AG09309 (cell line): ENCODE measurements at places on chromosomes 12 and 14.

GRCh38 chr14:20976291-20976690 is 13.5 kb upstream of the METTL17 start:
- no peak for DNase-seq

- no peak for DNase-seq
Measured at GRCh38 chr14:60095781-60096450, 4.2 kb downstream of the PCNX4 start.

- no peak for DNase-seq
Measured at GRCh38 chr12:120930032-120930431, 25.9 kb upstream of the SPPL3 start.

DNA sequence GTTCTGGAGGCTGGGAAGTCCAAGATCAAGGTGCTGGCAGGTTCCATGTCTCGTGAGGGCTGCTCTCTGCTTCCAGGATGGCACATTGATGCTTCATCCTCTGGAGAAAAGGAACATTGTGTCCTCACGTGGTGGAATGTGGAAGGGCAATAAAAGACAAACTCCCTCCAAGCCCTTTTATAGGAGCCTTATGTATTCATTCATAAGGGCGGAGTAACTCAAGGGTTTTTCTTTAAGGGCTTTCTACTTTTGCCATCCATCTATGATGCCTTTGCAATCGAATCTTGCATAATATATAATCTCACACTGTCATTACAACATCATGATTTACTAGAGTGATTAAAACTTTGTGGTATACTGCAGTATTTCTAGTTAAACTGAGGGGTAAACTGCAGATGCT is 132.7 kb upstream of the DDHD1 start:
- DNase-seq, result no peak

- DNase-seq, result no peak
Measured at GRCh38 chr14:58643366-58643765, 5.6 kb downstream of the DACT1 start.

DNA sequence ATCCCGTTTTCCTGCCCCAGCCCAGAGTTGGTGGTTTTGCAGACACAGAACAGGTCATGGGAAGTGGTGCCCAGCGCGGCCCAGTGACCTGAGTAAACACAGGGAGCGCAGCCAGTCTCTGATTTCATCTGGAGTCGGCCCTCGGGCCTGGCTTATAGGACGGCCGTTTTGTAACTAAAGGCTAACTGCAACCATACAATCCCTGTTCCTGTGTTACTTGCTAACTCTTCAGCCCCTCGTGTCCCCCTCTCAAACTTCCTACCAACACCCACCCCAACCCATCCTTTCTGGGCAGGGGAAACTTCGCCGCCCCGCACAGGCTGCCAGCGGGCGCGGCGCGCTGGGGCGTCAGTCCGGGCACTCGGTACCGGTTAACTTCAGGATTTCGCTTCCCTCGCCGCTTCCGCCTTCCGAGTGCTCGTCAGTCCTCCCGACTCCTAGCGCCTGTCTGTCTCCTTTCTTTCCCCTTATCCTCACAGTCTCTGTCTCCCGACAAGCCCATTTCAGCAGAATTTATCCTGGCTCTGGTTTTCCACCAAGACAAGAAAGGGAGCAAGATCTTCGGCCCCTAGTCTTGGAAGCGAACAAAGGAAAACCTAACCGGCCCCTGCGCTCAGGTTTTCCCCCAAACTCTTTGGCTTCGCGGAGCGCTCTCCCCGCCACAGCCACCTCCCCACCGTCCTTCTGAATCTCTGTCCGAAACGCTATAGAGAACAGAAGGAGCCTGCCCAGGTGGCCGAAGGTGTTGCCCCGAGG is 2.0 kb downstream of the SIX1 start:
- DNase-seq, result no peak

- DNase-seq, result no peak
Measured at GRCh38 chr14:53306911-53307310, 153.8 kb upstream of the DDHD1 start.

- DNase-seq, result no peak
Measured at GRCh38 chr12:113284751-113285150, 50.2 kb downstream of the SLC8B1 start.

DNA sequence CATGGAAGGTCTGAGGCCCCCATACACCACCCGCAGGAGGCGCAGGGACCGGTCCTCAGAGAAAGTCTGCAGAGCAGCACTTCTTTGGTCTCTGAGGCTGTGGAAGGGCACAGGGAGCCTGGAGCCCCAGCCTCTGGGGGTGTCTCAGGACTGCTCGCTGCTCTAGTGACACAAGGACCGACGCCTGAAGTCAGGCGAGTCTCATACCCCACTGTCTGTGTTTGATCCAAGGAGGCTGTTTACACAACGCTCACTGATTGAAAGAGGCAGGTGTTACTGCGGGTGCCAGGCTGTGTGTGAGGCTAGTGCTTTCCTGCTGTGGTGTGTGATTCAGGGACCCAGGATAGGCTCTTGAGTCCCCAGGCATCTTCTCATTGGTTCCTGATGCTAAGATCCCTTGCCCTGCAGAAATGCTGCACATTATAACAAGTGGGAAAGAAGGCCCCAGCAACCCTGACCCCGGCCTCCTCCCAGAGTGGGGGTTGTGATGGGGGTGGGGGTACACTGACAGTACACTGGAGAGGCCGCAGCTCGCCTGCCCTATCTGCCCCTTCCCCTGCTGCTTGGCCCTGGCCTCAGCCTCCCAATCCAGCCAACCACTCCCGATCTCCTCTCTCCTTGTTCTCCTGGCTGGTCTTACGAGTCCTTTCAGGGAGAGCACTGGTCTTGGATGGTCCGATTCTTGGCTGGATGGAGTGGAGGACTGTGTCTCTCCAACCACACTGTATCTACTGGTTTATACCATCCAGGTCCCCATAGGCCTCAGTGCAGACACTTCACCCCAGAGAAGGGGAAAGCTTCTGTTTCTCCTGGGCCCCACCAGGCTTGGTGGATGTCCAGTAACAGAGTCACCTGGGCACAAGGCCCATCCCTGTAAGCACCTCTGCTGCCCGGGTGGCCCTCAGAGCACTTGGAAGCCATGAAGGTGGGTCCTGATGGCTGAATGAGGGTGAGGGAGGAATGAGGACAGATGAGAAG is 6.6 kb downstream of the CACNA2D4 start:
- no peak for DNase-seq

GRCh38 chr14:34935488-34935887 is 47.3 kb upstream of the SRP54 start:
- DNase-seq, result no peak

DNA sequence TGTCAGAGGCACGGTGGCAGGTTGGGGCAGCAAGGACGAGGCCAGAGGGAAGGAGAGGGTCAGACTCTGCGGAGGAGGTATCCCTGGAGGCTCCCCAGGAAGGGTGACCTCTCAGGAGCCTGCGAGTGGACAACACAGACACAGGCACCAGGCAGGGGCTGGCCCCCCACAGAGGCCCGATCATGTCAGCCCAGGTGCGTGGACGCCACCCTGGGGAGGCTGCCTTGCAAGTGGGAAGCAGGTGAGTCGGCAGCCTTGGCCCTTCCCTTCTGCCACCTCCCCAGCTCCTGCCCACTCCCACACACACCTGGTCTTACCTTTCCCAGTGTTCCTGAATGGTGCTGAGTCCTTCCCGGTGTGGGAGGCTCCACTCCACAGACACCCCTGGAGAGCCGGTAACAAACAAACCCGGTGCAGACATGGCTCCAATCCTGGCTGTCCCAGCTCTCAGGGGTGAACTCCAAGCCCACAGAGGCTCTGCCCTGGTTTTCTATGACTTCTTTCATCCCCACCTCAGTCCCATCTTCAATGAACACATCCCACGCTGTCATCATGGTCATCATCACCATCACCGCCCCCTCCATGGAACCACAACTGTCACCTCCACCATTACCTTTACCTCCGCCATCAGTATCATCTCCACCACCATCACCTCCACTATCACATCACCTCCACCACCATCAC is 5.2 kb downstream of the ZBTB42 start:
- no peak for DNase-seq

DNA sequence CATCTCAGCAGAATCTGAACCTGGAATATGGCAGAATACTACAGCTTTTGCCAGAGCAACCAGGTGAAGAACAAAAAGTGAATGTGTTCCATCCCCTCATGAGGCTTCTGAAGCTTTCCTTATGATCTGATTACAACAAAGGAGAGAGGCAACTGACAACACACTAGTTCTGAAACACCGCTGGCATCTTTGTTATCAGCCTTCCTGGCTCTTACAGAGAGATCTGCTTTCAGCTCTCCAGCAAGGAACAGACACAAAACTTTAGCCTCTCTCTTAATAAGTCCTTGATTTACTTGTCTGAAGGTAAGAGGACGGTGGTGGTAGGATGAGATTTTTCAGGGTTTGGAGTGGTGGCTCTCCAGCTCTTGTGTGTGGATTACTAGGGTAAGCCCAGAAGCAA is 227.0 kb downstream of the PPM1H start:
- DNase-seq, result no peak

DNA sequence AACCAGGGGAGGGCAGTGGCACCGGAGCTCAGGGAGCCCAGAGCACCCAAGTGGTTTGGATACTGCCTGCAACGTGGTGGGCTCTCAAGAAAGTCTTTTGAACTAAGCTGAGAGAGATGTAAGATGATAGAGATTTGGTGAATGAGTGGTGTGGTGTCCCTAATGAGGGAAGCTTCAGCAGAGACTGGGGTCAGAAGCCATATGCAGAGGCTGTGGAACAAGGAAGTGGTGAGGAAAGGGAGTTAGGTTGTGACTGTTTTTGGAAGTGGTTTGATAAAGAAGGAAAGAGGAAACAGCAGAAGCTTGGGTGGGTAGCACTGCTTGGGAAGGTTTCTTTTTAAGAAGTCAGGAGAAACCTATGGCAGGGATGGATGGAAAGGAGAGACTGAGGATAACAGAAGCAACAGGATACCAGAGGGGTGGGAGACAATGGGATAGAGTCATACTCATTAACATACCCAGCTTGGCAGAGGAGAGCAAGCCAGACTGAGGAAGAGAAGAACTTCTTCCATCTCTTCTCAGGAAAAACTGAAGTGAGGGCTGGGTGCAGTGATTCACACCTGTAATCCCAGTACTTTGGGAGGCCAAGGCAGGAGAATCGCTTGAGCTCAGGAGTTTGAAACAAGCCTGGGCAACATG is 24.1 kb downstream of the SLC4A8 start:
- no peak for DNase-seq

DNA sequence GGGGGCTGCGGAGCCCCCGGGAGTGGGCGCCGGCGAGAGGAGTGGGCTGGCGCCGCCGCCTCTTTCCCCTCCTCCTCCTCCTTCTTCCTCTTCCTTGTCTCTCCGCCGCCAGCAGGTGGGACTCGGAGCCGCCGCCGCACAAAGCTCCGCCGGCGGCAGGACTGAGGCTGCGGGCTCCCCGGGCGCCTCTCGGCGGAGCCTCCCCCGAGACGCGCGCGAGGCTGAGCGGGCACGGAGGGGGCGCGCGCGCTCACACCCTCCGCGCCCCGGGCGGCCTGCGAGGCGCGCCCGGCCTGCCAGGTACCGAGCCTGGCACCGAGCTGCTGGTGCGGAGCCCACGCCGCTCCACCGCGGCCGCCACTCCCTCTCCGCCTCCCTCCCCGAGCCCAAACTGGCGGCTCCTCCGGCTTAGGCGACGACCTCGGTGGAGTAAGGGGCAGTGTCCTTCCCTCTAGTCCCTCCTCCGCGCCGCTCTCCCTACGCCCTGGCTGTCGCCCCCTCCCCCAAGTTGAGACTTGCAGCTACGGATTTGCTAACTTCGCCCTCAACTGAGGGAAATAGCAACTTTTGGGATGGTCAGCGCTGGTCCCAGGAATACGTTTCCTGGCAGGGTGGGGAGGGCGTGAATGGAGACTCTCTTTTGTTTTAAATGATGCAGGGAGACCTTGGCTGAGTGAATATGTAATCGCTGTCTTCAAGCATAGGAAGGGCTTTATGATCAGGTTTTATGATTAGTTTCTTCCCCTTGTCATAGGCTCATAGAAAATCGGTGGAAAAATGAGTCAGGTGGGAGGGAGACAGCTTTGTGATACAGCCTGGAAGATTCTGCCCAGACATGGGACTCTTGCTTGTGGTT is 199.5 kb upstream of the CAND1 start:
- DNase-seq, result no peak

- DNase-seq, result no peak
Measured at GRCh38 chr12:115943630-115944391, 333.7 kb downstream of the MED13L start.

- no peak for DNase-seq
Measured at GRCh38 chr14:95769976-95770375, 56.1 kb upstream of the TCL1A start.

DNA sequence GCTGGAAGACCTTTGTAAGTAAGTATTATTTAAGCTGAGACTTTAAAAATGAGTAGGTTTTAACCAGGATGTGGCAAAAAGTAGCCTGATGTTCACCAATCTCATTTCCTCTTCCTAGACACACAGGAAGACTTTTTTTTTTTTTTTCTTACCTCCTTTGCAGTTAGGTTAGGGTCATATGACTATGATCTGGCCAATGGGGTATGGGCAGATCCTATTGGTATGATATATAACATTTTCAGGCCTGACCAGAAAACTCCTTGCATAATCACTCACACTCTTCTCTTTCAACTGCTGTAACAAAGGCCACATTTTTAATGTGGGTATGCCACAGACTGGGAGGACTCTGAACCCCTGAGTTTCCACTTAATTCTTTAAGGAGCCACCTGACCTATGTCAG is 2.7 kb upstream of the RPS6KA5 start:
- no peak for DNase-seq

DNA sequence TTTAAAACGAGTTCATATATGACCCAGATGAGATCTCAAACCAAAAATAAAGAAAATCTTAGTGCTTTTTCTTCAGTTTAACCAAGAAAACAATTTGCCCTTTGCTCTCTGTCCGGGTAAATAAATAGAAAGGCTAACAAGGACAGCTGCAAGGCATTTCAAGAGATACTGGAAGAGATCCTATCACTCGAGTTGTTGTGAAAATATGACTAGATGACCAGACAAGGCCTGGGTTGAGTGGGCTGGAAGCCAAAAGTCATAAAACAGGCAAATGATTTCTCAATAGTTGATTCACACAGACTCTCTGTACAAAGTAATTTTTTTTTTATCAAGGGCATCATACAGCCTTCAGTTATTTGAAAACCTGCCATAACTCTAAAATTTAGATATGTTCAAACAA is 55.9 kb upstream of the AVPR1A start:
- DNase-seq, result no peak

DNA sequence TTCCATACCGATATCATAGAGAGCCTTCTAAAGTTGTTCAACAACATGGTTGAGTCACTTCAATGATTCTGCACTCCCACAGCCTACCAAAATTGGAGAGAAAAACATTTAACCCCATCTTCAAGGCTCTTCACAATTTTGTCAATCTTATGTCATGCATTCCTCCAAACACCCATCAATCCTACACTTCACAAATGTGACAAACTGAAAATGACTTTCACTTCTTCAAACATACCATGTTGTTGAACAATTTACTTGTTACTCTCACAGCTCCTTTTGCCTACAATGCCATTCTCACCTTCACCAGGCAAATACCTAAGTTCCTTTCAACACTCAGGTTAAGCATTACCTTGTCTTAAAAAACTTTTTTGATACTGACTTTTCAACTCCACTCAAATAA is 88.0 kb downstream of the OSBPL8 start:
- no peak for DNase-seq
